ENCODE measurements at places on chromosomes 5 and 9. TPM values are rescaled to one million over a fixed set of nuclear protein-coding genes. Genes with fewer than 3 reads are reported as not detected.

The MAP1B gene
- total RNA-seq, result 72.3 TPM

The C1QTNF2 gene
- total RNA-seq, result 1.5 TPM

The DCAF12 gene
- 28.7 TPM for total RNA-seq

The OR2V2 gene
- not detected for total RNA-seq

The ROPN1L gene
- not detected for total RNA-seq

The IFNA21 gene
- not detected for total RNA-seq

The S1PR3 gene
- total RNA-seq, result 3.0 TPM

All from mucosa of descending colon (tissue), 3 donors.